ENCODE measurements at places on chromosomes 4 and X.

GRCh38 chr4:159222043-159222552 is 119.2 kb downstream of the RAPGEF2 start:
- no peak for DNase-seq

DNA sequence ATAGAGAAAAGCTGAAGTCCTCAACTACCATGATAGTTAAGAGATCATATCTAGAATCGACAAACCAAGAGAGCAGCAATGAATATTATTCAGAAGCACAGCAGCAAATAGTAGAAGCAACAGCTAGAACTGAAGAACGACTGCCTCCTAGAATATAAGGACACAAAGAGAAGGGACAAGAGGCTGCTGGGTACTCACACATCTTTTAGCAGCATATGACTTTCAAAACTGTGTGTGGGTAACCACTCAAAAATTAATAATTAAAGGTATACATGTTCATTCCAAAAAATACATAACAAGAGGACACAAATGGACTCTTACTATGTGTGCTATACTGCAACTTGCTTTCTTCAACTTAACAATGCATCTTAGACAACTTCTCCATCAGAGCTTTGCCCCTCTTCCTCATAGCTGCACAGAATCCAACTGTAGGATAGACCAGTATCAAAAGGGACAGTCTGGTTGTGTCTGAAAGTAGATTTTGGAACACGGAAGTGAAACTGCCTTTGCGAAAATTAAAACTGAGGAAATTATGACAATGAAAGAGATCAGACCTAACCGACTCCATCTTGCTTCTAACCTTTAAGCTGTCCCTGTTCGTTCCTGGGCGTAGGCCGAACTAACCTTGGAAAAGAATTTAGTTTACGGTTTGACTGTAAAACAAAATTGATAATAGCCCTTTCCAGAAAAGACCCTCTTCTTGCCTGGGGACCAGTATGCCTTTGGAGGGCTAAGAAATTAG is 125.7 kb downstream of the SH3KBP1 start:
- no peak for DNase-seq

GRCh38 chr4:54898656-54899340 is 226.6 kb downstream of the KDR start:
- no peak for DNase-seq

DNA sequence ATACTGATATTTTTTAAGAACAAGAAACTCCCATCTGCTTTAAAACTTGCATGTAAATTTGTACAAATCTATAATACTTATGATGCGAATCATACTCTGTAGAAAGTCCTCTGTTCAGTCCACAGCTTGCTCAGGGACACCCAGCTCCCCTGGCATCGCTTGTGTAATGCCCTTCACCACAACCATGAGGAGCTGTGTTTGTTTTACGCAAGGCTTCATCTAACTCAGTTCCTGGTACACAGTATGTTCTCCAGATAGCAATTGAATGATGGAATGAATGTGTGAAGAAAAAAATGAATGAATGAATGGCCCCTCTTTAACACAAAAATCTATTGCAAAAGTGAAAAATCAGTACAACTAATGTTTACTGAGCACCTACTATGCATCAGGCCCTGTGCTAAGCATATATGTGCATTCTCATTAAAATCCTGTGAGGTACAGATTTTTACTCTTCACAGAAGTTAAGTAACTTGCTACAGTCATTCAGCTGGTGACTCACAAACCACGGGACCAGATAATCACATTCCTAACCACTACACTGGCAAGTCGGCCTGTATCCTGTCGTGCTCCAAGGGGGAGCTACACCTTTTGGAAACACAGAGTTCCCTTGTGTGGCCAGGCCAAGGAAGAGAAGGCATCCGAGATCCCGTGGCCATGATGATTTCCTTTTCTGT is 58.7 kb upstream of the KDR start:
- DNase-seq: no peak

GRCh38 chr4:82704156-82704555 is 94.4 kb downstream of the SCD5 start:
- DNase-seq: no peak

DNA sequence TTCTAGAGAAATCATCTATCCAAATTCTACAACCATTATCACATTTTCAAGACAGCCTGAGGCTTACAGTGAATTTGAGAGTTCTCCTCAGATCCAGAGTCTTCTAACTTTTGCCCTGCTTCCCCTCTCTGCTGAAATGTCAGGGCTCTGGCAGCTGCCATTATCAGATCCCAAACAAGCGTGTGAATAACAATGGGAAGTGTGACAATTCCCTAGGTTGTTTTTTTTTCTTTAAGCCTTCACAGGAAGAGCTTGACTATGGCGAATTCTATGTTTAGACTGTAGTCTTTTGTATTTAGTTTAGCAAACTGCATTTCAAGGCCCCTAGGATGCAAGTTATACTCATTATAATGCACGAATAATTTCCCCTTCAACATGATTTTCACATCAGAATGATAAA is 61.3 kb upstream of the KDR start:
- DNase-seq: no peak

DNA sequence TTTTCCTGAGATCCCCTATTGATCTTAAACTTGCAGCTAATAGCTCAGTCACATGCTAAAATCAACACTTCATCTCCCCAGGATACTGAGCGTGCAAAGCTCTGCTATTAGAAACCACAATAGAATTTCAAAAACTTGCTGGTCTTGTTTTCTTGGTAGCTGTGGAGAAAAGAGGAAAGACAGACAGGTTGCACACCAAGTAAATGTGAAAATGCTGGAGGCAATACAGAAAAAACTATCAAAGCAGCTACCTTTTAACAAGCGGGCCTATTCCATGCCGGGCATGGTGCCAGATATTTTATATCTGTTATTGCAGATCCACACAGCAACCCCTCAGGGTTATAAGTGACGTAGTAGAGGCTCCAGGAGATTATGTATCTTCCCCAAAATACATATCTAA is 171.9 kb downstream of the DCTD start:
- no peak for DNase-seq

- no peak for DNase-seq
Observed at GRCh38 chr4:122539861-122540465, 80.9 kb downstream of the IL21 start.

DNA sequence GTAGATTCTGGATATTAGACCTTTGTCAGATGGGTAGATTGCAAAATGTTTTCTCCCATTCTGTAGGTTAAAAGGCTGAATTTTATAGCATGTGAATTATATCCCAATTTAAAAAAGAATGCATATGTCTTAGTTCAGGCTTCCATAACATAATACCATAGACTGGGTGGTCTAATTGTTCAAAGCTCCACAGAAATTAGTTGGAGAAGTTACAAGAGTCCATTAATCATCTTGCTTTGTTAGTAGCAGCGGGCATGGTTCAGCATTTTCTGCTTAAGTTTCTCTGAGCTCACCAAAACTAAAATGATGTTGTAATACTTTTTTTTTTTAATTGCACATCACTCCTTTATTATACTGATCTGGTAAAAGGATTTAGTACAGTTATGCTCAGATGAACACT is 1.8 kb downstream of the PGAM4 start:
- no peak for DNase-seq

DNA sequence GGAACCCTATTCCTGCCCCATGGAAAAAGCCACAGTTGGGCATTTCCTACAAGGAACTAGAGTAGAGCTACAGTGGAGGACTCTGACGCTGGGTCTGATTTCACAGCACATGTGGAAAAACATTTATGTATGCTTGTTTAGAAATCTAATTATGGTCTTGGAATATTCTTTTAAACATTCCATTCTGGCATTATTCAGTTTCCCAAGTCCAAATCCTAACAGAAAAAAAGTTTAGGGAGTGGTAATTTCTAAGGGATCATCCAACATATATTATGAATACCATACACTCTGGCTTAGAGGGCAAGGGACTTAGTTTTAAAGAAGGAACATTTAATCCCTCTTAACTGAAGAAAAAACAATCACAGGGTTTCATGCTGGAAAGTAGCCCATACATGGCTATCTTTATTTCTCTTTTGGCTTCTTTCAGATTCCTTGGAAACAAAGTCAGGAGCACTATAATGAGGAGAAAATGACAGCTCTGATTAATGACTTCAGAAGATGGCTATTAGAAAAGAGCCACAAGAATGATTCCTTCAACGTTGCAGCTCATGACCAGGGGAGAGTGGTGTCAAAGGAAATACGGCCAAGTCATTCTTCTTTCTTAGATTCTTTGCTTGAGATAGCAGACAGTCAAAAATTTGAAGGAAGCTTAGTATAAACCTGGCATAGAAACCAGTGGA is 56.1 kb downstream of the CNGA2 start:
- no peak for DNase-seq

DNA sequence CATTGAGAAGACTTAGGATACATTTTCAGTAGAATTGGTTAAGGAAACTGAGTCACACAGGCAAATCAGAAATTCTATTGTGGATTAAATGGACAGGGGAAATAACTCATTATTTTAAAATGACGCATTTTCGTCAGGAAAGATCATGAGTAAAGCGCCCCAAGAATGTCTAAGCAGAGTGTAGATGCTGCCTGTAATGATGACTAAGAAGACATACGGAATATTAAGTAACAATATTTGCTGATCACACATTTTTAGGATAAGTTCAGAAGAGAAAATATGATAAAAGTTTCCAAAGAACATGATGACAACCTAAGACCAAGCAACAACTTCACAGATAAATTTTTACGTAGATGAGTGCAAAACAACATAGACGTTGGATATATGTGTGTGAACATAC is 596.3 kb upstream of the TENM3 start:
- no peak for DNase-seq

DNA sequence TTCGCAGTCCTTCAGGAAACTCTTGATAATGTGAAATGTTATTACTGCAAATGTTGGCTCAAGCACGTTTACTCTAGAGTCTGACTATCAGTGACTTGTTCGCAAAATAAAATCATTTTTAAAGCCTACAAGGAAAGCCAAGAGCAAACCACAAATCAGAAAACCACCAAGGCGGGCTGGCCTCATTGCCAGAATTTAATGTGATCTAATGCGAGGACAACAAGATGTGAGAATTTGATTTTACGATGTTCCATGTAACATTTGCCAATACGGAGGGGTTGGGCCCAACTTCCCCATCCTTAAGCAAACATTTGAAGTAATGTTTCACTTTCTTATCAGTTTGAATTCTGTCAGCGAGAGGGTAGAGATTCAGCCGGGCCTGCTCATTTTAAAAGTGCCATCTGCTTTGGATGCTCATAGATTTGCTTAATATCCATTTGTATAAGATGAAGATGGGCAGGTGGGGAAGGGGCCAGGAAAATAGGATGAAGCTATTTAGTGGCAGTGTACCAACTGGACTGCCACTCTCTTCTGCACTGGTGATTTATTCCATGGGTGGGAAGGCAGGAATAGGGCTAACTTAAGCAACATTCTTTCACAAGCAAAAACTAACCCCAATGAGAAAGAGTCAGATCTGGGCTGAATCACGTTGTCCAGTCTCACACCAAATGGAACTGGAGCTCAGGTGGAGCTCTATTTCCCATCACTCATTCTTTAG is 225.3 kb downstream of the ANAPC10 start:
- DNase-seq: no peak

DNA sequence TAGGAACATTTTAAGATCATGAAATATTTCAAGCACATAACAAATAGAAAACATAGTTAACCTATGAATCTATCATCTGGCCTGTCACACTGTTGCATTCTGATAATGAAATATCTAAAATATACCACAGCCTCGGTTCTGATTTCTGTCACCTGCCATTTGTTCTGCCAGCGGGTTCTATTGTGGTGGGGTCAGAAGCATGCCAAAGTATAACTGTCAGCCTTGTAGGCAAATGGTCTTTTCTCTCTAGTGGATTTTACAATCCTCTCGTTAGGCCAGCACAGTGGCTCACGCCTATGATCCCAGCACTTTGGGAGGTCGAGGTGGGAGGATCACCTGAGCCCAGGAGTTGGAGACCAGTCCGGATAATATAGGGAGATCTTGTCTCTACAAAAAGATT is 47.9 kb downstream of the HTRA3 start:
- no peak for DNase-seq

GRCh38 chrX:110394651-110395050 is 36.0 kb downstream of the RTL9 start:
- no peak for DNase-seq

DNA sequence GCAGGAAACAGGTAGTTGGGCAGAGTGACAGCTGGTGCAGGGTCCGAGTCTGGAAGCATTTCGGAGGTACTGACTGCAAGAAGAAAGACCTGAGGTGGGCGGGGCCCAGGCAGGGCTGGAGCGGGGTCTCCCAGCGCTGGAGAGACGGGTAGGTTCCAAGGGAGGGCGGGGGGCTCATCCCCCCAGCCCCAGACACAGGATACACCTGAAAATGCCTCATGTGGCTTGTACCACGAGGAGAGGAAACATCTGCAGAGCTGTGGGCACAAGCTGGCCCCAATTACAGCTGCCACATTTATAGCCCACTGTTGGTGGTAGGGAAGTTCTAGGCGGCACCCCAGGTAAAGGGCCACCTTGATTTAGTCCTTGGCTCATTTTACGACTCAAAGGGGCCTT is 38.0 kb downstream of the ELF4 start:
- DNase-seq: no peak

Data from posterior cingulate gyrus (tissue), 11 donors.